ENCODE measurements at places on chromosomes 13 and 19.

DNA sequence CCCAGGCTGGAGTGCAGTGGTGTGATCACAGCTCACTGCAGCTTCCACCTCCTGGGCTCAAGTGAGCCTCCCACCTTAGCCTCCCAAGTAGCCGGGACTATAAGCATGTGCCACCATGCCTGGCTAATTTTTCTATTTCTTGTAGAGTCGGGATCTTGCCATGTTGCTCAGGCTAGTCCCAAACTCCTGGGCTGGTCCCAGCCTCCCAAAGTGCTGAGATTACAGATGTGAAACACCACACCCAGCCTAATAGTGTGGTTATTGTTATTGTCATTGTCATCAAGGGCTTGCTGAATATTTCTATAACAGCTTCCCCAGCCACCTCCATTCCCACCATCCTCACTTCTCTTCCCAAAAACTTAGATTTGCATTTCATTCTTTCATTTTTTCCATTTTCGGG lies 2.8 kb downstream of the OR2Z1 start:
- no peak for DNase-seq

DNA sequence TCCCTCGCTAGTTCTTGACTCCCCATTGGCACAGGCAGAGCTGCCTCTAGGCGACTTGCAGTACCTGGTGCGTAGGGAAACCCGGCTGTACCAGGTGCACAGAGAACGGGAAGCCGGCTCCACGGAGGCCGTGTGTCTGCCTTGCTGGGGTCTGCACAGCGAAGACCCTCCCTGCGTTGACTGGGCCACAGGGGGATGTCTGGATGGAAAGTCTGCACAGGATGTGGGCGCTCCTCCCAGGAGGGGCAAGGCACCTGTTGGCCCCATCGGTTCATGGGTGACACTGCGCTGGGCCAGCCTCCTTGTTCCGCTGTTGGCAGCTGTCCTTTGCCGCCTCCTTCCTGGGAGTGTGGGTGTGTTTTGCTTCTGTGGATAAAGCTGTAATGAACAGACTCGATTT lies 138.3 kb downstream of the TEX29 start:
- no peak for DNase-seq

- no peak for DNase-seq
Measured at GRCh38 chr13:91238036-91238435, 109.5 kb upstream of the MIR17HG start.

GRCh38 chr13:92390217-92390616 lies 836.4 kb upstream of the GPC6 start:
- DNase-seq: peak; percentile 10

DNA sequence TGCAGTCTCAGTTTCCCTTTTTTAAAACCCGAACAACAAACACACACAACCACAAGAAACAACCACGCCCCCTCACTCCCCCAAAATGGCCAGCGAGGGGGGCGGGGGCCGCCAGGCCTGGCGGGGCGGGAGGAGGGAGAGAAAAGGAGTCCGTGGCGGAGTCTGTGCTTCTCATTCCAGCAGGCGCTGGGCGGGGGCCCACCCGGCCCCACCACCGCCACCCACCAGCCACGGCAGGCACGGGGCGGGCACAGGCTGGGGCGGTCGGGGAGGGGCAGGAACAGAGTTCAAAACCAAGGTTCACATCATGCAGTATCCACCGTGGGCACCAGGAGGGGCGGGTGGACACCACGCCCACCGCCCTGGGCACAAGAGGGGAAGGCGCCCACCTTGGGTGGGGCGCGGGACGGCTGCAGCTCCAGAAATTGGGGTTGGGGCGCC lies 12.9 kb downstream of the DPF1 start:
- DNase-seq: no peak

DNA sequence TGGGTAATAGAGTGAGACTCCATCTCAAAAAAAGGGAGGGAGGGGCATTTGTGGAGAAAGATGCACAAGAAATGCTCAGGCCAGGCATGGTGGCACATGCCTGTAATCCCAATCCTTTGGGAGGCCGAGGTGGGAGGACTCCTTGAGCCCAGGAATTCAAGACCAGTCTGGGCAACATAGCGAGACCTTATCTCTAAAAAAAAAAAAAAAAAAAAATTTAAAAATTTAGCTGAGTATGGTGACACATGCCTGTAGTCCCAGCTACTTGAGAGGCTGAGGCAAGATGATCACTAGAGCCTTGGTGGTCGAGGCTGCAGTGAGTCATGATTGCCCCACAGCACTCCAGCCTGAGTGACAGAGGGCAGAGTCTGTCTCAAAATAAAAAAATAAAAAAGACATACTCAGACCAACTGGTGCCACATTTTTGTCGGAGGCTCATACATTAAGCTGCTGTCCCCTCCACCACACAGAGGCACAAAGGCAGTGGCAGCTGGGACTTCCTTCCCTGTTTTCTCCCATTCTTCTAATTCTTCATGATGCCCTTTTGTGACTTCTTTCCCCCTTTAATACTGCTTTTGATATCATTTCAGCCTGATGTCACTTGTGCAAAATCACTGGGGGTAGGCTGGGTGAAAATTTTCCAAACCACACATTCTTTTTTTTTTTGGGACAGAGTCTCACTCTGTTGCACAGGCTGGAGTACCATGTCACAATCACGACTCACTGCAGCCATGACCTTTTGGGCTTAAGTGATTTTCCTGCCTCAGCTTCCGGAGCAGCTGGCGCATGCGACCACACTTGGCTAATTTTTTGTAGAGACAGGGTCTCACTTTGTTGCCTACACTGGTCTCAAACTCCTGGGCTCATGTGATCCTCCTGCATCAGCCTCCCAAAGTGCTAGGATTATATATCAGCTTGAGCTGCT lies 26.8 kb upstream of the CXCL17 start:
- DNase-seq: no peak

DNA sequence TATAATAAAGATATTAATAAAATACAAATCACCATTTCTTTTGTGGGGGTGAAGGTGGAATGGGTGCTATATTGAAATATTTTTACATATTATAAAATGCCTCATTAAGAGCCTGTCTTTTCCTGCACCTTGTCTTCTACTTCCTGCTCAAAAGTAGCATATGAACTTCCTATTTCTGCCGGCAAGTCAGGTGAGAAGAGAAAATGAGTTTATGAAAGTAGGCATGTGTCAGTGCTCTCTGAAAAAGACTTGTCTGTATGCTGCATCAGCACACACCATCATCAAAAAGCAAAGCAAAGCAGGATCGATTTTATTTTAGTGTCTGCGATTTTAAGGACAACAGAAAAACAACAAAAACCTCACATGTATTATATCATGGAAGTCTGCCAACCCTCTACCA lies 114.2 kb downstream of the RAP2A start:
- no peak for DNase-seq

DNA sequence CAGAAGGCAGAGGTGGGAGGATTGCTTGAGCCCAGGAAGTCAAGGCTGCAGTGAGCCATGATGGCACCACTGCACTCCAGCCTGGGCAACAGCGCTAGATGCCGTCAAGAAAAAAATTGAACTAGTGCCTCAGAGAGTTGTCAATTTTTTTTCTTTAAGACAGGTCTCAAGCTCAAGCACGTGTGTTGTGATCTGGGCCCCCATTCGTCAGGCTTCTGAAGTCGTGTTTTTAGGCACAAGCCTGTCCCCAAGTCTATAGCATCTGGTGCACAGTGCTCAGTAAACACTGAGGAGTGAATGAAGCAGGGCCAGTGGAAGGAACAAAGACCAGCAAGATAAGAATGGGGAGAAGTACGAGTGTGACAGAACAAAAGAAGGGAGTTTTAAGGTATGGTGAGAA lies 23.7 kb upstream of the LAMP1 start:
- DNase-seq: no peak

DNA sequence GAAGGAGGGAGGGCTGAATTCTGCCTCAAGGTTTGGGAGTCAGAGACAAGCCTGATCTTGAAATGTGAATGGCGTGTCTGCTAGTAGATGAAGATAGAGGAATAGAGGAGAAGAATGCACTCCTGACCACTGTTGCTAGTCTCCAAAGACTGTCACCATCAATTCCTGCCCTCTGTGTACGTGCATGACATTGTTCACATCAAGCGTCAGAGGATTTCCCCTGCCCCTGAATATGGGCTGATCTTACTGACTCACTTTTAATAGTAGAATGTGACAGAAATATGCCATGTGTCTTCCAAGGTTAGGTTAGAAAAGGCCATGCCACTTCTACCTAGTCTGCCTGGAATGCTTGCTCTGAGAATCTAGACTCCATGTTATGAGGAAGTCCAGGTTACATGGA lies 538.6 kb downstream of the DIAPH3 start:
- DNase-seq: no peak

GRCh38 chr13:99282264-99283231 lies 24.4 kb upstream of the GPR18 start:
- DNase-seq: no peak

- no peak for DNase-seq
Measured at GRCh38 chr19:3606174-3606689, 443 bp downstream of the TBXA2R start.

GRCh38 chr13:31962731-31963370 lies 68.7 kb upstream of the FRY start:
- DNase-seq: no peak

DNA sequence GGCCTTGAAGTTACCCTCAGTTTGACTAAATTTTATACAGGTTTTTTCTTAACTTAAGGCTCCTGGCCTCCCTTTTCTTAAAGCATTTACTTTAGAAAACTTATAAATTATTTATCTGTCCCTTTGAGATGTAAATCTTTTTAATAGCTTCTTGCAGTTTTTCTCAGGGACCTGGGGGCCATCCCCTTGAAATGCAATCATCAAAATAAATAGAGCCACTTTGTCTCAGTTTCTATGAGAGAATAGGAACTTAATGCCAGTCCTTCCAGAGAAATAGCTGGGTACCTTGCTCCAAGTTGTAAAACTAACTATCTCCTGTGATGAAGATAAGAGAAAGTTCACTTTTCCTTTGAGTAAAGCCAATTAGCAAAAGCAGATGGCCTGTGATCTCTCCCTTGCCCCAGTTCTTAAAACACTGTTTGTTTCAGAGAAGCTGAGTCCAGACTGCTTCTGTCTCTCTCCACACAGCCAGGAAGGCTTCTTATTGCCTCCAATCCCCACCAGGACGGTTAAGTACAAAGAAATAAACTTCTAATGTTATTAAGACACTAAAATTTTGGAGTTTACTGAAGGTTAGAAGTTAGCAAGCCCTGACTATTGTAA lies 913.1 kb downstream of the OLFM4 start:
- no peak for DNase-seq

DNA sequence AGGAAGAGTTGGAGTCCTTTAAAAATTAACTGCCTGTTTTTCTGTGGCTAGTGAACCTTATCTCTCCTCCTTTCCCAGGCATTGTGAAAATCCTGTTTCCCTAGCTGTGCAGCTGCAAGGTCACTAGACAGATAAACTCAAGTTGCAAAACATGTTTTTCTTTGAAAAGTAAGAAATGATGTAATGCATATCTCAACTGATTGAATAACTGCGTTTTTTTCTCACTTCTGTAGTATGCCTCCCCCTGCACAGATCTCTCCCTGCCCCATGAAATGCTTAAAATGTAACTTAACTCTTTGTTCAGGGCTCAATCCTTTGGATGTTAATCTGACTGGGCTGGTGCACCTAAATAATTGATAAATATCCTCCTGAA lies 27.7 kb upstream of the CYSLTR2 start:
- DNase-seq: no peak

DNA sequence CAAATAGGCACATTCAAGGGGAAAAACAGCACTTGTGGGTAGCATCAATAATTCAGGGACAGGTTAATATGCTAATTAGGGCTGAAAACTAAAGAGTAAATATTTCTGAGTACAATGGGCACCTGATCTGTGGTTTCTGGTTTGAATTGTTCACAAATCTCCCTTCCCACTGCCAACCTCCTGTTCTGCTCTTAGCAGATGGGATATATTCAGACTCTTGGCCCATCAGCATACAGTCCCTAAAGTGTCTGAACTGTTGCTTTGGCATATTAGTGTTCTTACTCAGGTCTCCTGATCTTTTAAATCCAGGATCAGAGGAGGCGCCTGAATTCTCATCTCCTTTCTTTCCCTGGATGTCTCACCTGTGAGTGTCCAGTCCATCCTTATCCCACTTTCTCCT lies 8.2 kb upstream of the LRCH1 start:
- DNase-seq: no peak

- no peak for DNase-seq
Measured at GRCh38 chr19:18483119-18483890, 38.6 kb downstream of the ELL start.

- DNase-seq: no peak
Measured at GRCh38 chr19:17743874-17744580, 7.2 kb upstream of the FCHO1 start.

DNA sequence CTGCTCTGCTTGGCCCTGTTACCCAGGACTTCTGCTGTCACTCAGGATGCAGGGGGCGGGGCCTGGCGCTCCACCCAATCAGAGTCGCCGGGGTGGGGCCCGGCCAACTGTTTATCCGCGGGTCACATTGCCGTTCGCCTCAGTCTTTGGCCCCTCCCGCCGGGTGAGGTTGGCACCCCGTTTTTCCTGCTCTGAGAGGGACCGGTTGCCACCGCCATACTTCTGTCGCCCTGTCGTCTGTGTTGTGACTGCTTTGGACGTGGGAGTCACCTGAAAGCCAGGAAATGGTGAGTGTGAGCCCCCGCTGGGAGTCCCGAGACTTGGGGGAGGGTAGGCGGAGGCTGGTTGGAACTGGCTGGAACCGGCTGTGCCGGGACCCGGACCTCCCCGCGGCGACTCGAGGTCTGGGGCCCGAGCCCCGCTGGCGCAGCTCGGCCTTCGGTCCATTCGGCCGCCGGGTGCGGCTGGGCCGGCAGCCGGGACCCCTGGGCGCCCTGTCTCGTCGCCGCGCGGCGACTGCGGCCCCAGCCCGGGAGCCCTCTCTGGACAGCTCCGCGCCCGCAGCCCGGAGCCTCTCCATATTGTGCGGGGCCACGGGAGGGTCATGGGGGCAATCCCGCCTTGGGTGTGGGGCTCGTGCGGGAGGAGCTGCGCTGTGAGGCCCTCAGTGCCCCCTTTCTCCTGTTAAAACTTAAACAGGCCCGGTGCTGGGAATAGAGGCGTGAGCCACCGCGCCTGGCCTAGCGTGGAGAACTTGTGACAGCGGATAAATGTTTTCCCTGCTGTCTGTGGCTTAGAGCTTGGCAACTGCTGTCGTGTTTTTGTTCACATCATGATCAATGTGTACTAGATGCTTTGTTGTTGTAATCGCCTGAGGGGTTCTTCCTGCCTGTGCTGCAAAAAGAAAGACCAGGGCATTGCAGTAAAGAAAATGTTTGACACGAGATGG lies at the start of gene ZNF844:
TSS of gene ZNF844 (plus strand) at position 142 of the 949 bp plus-strand sequence. CDS start at position 285, 143 bp downstream.
- peak; percentile 95 for DNase-seq

GRCh38 chr13:41995946-41996345 lies 35.0 kb upstream of the VWA8 start:
- no peak for DNase-seq

- no peak for DNase-seq
Measured at GRCh38 chr19:11023016-11023415, 62.2 kb downstream of the SMARCA4 start.

- DNase-seq: no peak
Measured at GRCh38 chr13:112525356-112525945, 62.5 kb downstream of the TUBGCP3 start.

- DNase-seq: no peak
Measured at GRCh38 chr19:42352301-42353259, 27.1 kb downstream of the MEGF8 start.

DNA sequence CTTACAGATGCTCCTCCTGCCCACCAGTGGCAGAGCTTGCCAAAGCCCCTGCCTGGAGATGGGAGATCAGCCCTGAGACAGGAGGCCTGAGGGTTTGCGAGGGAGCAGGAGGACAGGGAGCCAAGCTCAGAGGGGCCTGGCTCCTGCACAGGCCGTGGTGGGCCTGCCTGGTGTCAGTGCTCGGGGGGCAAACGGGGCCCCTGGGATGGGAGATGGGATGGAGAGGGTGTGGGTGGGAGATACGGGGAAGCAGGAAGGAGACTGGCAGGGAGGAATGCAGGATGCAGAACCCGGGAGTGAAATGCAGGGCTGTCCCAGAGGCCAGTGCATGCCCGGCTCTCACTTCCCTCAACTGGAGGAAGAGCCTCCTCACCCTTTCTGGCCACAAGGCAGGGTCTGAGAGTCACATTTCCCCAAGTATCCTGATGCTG lies 19.9 kb downstream of the ELAVL1 start:
- DNase-seq: no peak

Measured in D341Med (cell line).